ENCODE measurements at places on chromosomes 4 and X. TPM values are rescaled to one million over a fixed set of nuclear protein-coding genes. Genes with fewer than 3 reads are reported as not detected.
A peak's percentile ranks its signal among the peaks of the same experiment; 100 is the strongest.

Gene NLGN3
- 0.83 TPM for total RNA-seq

DNA sequence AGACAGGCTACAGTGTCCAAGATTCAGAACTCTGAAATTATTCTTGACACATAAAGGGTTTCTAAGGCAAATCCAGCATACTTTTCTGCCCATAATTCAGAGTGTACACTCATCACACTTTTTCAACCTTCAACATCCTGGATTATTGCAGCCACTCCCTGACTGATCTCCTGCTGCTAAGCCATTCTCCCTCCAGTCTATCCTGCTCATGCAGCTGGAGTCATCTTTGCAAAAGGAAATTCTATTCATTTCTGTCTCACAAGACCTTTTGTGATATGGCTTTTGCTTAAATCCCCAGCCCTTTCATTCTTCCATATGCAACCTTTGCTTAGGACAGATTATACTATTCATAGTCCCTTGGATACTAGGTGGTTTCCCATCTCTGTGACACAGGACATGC lies 236.1 kb upstream of the LDB2 start:
- no peaks in the 10 kb centered on the region for H3K36me3 ChIP-seq
- H3K4me3 ChIP-seq = no peak overlapping the region
- no peaks in the 10 kb centered on the region for H3K27me3 ChIP-seq
- no peak for DNase-seq

DNA sequence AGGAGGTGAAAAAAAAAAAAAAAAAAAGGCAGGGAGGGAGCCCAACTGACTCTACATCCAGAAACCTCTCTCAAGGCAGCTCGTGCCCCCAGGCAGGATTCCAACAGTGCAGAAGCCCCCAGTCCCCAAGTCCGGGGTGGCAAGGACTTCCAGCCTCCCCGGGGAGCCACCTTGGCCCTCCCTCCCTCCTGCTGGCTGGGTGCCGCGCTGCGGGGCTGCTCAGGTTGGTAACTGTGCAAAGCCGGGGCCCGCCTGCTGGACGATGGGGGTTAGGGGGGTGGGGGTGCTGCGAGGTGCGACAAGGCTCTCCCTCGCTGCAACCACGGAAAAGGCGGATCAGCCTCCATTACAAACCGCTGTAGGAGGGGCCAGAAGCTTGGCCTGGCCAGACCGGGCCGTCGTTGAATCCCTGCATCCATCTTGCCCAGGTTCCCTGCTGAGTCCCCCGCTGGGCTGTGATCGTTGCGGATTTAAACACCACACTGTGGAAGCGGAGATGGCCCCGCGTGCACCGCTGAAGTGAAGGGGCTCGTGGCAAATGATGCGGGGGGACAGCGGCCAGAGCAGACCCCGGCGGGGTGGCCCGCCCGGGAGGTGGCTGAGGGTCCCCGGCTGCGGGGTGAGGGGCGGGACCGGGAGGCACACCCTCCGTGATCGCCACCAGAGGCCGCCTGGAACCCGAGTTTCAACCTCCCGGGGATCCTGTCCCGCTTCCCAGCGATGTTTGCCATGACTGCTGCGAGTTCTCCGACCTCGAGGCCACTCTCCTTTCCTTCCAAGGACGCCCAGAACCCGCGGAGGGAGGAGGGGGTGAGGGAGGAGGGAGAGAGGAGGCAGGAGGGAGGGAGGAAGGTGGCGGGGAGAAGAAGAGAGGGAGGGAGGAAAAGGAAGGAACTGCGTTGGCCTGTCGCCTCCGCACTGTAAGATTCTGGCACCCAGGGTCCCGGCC lies 58.0 kb upstream of the DDX3X start:
- no peaks in the 10 kb centered on the region for H3K36me3 ChIP-seq
- H3K4me3 ChIP-seq = peak overlapping the region; percentile 53
- H3K27ac ChIP-seq = no peak overlapping the region

DNA sequence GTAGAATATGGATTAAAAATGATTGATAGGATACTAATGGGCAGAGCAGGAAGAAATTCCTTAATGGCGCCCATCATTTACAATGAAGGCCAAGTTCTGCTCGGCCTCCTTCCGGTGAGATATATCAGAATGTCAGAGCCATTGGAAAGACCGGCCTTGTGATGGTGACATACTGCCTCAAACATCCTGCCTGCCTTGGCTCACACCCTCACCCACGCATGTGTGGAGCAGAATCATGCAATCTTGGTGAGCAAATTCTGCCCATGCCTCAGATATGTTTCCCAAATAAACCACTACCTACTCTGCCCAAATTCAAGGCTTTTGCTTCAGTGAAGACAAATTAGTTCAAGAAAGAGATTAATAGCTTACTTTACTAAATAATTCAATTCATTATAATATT lies 163.3 kb downstream of the MID1 start:
- H3K4me3 ChIP-seq = no peak overlapping the region
- no peaks in the 10 kb centered on the region for H3K27me3 ChIP-seq
- peak; percentile 31 for DNase-seq

DNA sequence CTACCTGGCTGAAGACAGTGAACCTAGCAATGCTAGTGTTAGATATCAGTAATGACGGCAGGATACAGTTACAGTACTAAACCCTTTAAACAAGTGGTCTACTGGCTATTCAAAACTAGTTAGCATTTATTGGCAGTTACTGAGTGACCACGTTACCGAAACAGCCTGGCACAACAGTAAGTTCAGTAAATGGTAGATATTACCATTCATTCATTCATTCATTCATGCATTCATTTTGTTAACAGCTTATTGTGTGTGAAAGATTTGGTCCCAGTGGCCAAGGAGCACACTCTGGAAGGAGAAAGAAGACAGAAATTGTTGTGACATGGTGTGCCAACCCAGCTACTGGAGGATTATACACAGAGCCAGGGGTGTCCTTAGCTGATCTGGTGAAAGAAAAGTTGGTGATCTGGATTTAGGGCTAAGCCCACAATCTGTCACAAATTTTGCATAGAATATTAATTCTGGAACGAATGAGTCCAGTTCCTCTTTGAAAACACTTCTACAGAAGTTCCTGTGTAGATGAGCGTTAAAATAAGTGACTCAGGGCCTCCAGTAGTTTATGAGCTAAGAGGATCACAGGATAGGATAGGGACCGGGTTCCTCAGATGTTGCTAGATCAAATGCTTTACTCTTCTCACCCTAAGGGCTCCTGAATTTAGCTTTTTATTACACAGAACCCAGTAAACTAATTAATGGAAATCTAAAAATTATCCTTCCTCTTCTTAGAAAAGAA lies 179.1 kb downstream of the CBR4 start:
- no peak for DNase-seq
- H3K4me3 ChIP-seq = peak overlapping the region; percentile 96
- no peaks in the 10 kb centered on the region for H3K36me3 ChIP-seq
- peak overlapping the region; percentile 92 for H3K27ac ChIP-seq
- no peaks in the 10 kb centered on the region for H3K27me3 ChIP-seq

Measured in fibroblast of lung (primary cell).